ENCODE measurements at places on chromosomes 13 and 19.

GRCh38 chr13:106357198-106357597, 178.3 kb downstream of the EFNB2 start:
- DNase-seq = peak; percentile 39

- no peak for DNase-seq
These were observed 3.9 kb upstream of the CLEC4M start for GRCh38 chr19:7759156-7759555.

DNA sequence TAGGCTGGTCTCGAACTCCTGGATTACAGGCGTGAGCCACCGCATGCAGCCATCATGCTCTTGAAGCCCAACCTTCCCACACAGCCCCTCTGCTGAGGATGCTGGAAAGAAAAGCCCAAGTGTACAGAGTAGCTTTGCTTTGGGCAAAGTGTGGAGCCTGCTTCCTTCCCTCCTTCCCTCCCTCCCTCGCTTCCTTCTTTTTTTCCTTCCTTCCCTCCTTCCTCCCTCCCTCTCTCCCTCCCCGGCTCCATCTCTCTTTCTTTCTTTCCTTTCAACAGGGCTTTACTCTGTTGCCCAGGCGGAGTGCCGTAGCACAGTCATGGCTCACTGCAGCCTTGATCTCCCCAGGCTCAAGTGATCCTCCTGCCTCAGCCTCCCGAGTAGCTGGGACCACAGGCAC, 2.7 kb downstream of the CC2D1A start:
- no peak for DNase-seq

GRCh38 chr19:19451429-19452242, 46.2 kb downstream of the GATAD2A start:
- no peak for DNase-seq

GRCh38 chr19:34118879-34119748, 53.2 kb upstream of the LSM14A start:
- no peak for DNase-seq

- DNase-seq = no peak
These were observed 41.7 kb downstream of the UNC13A start for GRCh38 chr19:17646441-17646840.

GRCh38 chr19:16208847-16209665, 11.3 kb downstream of the AP1M1 start:
- DNase-seq = no peak

GRCh38 chr13:94168783-94169453, 310.6 kb downstream of the DCT start:
- peak; percentile 25 for DNase-seq

GRCh38 chr13:96191367-96191766, 101.5 kb downstream of the HS6ST3 start:
- no peak for DNase-seq

DNA sequence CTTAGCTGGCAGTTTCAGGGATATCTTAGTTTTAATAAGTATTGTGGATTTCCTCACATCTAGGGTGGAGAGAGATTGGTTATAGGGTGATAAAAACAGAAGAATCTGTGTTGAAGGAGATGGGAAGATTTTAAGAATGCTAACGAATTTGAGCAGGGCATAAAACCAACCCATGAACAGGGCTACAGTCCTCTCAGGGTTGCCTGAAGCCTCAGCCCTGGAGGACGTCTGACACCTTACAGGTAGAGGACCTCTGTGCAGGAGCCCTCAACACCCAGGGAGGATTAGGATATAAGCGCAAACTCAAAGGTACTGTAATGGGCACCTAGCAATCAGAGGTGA, 461 bp upstream of the WASF3 start:
- DNase-seq = no peak

- DNase-seq = no peak
These were observed 1546.2 kb downstream of the OLFM4 start for GRCh38 chr13:54574791-54575190.

DNA sequence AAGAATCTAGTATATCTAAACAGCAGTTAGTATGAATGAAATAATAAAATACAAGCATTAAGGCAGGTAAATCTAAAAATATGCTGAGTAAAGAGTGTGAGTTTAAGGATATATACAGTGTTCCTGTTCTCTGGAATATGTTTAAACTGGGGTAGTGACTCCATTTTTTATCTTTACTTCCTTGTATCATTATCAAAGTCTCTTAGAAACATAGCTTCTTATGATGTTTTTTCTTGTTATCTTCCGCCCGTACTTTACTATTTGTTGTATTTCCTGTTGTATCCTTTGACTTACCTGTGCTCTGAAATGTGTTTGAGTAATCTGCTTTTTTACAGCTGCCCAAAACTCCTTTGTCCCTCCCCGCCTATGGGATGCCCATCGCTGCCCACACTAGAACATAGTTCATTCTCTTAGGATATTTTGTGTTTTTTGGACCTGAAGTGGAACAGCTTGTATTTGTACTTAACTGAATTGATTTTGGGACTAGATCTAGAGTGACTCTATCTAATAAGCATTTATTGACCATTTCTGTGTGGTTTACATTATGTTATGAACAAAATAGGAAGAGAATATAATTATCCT, 80.8 kb downstream of the PDS5B start:
- DNase-seq = no peak

GRCh38 chr19:18495204-18495911, 26.5 kb downstream of the ELL start:
- no peak for DNase-seq

GRCh38 chr19:9909251-9909650, 27.1 kb downstream of the OLFM2 start:
- no peak for DNase-seq

DNA sequence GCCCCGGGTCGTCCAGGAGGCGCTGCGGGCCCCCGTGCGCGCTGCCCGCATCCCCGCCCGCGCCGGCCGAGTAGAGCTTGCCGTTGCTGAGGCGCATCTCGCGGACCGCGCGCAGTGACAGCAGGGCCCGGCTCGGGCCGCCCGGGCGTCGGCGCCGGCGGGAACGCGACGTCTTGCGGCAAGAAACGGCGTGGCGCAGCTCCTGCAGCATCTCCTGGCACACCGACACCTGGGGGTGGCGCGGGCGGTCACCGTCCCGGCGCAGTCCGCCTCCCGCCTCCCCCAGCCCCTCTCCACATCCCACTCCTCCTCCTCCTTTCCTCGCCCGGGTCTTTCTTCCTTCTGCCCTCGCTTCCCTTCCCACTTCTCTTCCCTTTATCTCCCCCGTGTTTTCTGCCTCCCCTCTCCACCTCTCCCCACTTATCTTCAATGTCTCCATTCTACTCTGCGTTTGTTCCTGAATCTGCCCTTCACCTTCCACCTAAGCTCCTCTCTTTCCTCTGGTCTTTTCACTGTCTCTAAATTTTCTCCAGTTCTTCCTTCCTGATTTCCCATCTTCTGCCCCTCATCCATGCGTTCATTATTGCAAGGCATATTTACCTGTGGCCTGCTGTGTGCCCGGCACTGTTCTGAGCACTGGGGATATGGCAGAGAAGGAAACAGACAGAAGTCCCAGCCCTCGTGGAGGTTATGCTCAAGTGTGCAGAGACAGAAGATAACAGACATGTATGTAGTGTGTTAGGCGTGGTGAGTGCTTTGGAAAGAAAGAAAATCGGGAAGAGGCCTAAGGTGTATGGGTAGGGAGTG, 5.2 kb upstream of the ATP1A3 start:
- DNase-seq = no peak

- peak; percentile 58 for DNase-seq
These were observed 19.5 kb upstream of the ALOX5AP start for GRCh38 chr13:30715837-30716236.

- no peak for DNase-seq
These were observed 947.7 kb downstream of the EFNB2 start for GRCh38 chr13:105587786-105588185.

GRCh38 chr19:20077791-20078463, at the start of gene ZNF90:
ZNF90 (plus strand) TSS chr19:20078000; CDS start chr19:20078133, 133 bp downstream.
- peak; percentile 97 for DNase-seq

DNA sequence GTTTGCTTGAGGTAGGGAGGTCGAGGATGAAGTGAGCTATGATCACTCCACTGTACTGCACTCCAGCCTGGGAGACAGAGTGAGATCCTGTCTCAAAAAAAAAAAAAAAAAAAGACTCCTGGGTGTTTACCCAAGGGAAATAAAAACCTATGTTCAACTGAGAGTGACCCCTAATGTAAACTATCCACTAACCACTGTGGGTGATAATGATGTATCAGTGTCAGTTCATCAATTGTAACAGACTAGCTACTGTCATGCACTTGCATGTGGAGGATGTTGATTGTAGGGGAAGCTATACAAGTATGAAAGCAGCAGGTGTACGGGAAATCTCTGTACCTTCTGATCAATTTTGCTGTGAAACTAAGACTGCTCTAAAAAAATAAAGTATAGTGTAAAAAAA, 2.6 kb upstream of the CIB3 start:
- no peak for DNase-seq

- no peak for DNase-seq
These were observed 56.1 kb upstream of the STK24 start for GRCh38 chr13:98632961-98633360.

DNA sequence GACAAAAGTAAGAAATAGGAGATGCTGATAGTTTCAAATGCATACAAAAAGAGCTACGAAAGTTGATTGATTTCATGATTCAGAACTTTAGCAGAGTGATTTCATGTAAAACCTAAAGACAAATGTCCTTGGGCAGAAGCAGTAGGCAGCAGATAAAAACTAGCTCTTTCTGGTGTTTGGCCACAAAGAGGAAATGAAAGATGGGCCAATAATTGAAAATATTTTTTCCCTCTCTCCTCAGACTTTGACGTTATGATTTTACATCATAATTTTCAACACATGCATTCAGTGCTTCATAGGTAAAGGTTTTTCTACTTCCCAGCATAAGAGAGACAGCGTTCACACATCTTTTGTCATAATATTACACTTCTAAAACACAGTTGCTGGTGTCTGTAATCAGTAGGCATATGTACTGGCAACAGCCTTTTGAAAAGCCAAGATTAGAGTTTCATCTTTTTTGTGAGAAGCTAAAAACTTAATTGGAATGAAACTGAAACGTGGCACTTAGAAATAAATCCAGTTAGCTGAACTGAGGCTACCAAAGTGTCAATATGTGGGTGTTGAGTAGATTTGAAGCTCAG, 9.3 kb downstream of the SCEL start:
- no peak for DNase-seq

- DNase-seq = no peak
These were observed 446.4 kb downstream of the GPC6 start for GRCh38 chr13:93672996-93673395.

- DNase-seq = peak; percentile 36
These were observed 3.4 kb downstream of the PRR36 start for GRCh38 chr19:7870571-7871436.

DNA sequence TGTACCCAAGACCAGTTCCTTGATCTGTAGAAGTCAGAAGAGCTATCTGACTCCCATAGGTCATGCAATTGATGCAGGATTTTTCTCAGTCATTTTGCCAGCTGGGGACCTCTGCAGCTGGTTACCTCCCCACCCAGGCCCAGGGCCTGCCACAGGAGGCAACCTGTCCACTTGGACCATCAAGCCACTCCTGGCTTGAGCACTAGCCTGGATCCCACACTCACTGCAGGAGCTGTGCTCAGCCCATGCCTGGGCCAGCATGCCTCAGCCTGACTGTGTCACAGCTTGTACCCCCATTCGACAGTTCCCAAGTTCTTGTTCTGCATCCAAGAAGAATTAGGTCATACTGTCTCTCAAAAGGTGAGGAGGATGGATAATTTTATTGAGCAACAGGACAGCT, 189.4 kb downstream of the PCDH17 start:
- no peak for DNase-seq

DNA sequence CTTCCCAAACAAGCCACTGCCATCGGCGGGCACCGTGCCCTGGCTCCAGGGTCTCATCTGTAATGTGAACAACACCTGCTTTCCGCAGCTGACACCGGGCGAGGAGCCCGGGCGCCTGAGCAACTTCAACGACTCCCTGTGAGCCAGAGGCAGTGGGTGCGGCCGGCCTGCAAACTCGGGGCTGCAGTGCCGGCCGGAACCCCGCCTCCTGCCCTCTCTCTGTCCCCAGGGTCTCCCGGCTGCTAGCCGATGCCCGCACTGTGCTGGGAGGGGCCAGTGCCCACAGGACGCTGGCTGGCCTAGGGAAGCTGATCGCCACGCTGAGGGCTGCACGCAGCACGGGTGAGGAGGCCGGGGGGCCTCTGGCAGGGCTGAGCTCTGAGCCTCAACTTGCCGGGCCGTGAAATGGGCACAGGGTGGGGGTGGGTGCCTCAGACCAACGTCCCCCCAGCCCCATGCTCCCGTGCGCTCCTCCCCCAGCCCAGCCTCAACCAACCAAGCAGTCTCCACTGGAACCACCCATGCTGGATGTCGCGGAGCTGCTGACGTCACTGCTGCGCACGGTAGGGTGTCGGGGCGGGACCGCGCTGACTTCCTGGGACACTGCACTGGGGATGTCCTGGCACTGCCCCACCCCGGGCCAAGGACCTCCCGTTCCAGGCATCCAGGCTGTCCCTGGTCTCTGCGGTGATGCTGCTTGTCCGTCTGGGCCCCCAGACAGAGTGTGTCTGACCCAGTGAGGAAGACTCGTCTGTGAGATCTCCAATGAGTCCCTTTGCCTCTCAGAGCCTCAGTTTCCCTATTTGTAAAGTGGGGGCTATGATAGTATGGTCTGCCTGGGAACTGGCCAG, 2.2 kb downstream of the ABCA7 start:
- no peak for DNase-seq

DNA sequence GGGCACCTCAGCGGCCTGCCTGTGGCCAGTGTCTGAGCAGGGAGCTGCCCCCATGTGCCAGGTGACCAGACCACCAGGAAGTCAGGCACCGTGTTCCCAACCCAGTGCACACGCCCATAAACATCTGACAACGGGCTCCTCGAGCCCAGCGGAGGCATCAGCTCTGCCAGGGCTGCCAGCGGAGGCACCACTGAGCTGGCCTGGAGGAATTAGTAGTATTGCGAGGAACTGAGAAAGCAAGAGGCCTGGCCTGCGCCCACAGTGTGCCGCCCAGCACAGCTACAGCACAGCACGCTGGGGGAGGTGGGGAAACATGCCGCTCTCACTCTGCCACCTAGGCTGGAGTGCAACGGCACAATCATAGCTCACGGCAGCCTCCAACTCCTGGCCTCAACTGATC, 44.6 kb downstream of the ANKRD27 start:
- no peak for DNase-seq

GRCh38 chr13:31435536-31435935, 235.8 kb downstream of the B3GLCT start:
- DNase-seq = no peak

GRCh38 chr19:10644260-10645007, 9.7 kb upstream of the ILF3 start:
- DNase-seq = peak; percentile 79

GRCh38 chr13:19680751-19681150, 47.3 kb downstream of the MPHOSPH8 start:
- DNase-seq = no peak

DNA sequence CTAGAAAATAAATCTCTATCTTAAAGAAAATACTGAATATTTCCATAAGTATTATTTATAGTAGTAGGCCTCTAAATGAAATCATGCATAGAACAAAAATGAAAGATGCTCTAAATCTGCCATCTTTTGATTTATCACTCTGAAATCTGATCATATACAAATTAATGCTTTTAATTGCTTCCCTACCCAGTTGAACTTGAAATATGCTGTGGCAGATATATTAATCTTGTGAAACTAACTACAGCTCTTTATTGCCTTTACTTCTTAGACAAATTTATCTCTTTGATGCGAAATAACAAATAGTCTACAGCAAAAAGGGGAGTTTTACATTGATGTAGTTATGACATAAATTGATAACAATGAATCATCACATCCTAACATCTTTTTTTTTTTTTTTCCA, 510.7 kb upstream of the SLITRK6 start:
- no peak for DNase-seq

GRCh38 chr13:113495494-113496210, 5.1 kb upstream of the DCUN1D2 start:
- DNase-seq = no peak
